ENCODE measurements at places on chromosomes 2 and 18.

GRCh38 chr18:70166668-70167067 lies 38.8 kb downstream of the RTTN start:
- DNase-seq = no peak

GRCh38 chr2:147031897-147032296 lies 812.9 kb upstream of the ACVR2A start:
- no peak for DNase-seq

GRCh38 chr2:196534495-196534894 lies 105.0 kb upstream of the CCDC150 start:
- no peak for DNase-seq

DNA sequence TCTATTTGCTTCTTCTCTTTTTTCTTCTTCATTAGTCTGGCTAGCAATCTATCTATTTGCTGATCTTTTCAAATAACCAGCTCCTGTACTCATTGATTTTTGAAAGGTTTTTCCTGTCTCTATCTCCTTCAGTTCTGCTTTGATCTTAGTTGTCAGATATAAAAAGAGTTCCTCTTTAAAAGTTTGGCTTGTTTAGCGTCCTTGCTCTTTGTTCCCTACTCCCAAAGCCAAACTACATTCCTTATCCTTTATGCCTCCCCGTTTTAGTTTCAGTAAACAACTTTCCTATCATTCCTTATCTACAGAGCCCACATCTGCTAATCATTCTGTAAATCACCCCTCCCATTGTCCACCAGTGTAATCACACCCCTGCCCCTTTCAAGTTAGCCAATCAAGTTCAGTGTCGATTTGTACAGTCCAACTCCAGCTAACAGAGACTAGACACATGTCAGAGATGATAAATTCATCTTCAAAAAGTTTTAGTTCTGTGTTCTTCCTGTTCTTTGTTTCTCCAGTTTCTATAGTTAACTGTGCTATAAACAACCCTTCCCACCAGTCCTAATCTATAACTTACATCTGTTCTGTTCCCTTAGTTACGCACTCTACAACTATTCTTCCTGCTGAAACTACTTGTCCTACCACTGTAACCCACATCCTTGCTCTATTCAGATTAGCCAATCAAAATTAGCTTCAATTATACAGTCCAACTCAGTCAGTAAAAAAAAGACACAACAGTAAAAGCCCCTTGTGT lies 44.4 kb downstream of the TFPI start:
- DNase-seq = no peak

- no peak for DNase-seq
Observed at GRCh38 chr2:189022053-189022481, 47.9 kb downstream of the COL3A1 start.

DNA sequence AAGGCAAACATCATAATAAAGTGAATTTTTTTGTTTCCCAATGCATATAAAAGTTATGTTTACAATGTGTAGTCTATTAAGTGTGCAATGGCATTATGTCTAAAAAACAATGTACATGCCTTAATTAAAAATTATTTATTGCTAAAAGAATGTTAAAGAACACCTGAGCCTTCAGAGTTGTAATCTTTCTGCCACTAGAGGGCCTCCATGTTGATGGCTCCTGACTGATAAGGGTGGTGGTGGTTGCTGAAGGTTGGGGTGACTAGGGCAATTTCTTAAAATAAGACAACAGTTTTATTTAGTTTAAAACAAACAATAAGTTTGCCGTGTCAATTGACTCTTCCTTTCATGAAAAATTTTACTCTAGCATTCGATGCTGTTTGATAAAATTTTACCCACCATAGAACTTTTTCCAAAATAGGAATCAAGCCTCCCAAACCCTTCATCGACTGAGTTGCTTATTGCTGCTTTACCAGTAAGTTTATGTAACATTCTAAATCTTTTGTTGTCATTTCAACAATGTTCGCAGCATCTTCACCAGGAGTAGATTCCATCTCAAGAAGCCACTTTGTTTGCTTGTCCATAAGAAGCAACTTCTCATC lies 32.3 kb downstream of the MAP3K2 start:
- DNase-seq = peak; percentile 12

DNA sequence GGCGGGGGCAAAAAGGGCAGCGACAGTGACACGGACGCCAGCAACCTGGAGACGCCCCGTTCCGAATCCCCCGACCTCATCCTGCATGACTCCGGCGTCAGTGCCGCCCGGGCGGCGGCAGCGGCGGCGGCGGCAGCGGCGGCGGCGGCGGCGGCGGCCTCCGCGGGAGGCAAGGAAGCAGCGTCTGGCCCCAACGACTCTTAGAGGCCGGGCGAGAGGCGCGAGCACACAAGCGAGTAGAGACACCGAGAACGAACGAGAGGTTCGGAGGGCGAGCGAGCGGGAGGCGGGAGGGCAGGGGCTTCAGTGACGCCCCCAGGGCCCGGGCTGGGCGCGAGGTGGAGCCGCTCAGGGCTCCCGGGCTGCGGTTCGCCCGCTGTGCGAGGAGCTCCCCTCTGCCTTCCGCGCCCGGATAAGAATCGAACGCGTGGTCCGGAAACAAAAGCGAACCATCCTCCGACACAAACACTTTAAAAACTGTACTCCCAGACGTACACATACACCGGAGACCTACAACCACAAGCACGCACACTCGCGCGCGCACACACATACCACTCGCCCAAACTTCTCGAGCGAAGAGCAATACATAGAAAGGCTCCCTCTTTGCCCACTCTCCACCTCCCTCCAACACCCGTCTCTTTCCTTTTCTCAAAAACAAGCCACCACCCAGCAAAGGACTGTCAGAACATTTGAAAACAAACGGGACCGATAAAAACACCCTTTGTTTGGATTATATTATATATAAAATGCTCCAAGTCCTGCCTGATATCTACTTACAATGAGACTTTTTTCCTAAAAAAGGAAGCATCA lies 2.8 kb downstream of the SP9 start:
- DNase-seq = no peak

GRCh38 chr2:45935791-45936622 lies 284.5 kb downstream of the PRKCE start:
- DNase-seq = peak; percentile 81

- DNase-seq = no peak
Observed at GRCh38 chr2:204110338-204110741, 173.8 kb downstream of the ICOS start.

GRCh38 chr18:52278191-52278590 lies 61.8 kb upstream of the DCC start:
- no peak for DNase-seq

- DNase-seq = peak; percentile 55
Observed at GRCh38 chr2:219578811-219579613, 6.9 kb downstream of the INHA start.

DNA sequence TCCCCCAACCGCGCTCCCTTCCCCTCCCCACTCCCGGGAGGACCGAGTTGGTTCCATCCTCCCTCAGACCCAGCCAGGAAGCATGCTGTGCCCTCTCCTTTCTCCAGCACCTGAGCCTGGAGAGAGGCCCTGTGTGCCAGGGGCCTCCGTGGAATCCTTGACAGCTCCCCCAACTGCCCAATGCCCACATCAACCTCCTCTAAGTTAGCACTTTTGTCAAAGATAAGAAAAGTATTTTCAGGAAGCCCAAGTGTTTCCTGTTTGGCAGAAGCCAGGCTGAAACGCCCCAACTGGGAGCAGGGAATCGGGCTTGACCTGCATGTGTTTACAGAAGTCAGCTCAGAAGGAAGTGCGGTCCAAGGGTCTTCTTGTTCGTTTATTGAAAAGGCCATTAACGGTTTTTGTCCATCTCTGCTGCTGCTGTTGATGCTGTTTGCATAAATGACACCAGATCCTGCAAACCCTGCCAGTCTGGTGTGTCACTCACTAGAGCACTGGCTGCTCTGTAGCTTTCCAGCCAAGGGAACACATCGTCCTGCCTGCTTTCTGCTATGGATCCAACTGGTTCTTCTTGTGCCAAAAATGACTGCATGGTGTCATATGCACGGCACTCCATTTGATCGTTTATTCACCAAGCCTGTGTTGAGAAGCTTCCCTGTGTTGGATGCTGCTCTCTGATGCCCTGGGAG lies 35.4 kb upstream of the COL6A3 start:
- DNase-seq = no peak

GRCh38 chr2:161041356-161041755 lies 118.9 kb upstream of the TANK start:
- no peak for DNase-seq

DNA sequence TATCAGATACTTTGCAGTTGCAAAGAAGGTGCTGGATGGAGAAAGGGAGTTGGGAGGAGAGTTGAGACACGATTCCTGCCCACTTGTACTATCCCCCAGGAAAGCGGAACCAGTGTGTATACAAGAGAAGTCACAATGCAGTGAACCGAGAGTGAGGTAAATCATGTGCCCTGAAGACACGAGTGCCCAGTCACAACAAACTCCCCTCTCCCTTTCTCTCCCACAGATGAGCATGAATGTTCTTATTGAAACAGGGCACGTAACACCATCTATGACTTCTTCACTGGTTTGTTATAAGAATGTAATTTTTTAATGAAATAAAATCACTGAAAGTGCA lies 155.7 kb downstream of the IRS1 start:
- DNase-seq = no peak

DNA sequence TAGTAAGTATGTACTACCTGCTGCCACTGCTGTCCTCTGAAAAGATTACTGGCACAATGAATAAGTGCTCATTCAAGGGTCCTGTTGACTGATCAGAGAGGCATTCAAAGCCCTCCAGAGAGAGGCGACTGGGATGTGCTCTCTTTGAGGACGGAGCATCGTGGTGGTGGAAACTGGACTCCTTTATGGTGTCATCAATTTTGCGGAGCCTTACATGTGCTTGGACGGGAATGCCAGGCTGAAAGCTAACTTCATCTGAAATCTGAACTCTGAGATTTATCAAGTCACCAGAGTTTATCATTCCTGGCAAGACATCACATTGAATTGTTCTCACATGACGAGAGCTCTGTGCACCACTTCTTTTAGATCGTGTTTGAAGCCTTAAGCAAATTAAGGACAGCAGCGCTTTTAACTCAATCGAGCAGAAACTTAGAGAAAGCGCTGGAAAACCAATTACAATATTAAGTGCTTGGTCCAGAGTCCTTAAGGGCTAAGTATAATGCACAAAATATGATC lies 138.3 kb downstream of the NCK2 start:
- DNase-seq = no peak

GRCh38 chr2:166361351-166362153 lies 14.2 kb downstream of the SCN9A start:
- DNase-seq = peak; percentile 42

DNA sequence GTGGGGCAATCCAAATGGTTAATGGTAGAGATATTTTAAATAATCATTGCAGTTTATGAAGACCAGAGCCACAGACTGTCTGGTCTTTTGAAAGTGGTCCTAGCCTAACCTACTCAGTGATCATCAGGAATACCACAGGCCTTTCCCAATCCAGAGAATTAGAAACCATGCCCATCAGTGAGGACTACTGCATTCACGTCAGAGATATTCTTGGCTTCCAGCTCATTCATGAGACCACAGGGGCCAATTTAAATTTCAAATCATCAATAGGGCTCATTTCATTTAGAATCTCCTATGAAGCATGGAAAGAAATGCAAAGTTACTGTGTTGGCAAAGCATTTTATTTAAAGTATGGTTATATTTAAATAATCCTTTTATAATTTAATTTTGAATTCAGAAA lies 362.3 kb upstream of the KCNJ3 start:
- DNase-seq = no peak

GRCh38 chr2:126200538-126200937 lies 455.4 kb upstream of the GYPC start:
- no peak for DNase-seq

- DNase-seq = no peak
Observed at GRCh38 chr2:178105566-178105965, 6.7 kb upstream of the RBM45 start.

GRCh38 chr2:197298609-197299008 lies 12.0 kb downstream of the ANKRD44 start:
- DNase-seq = no peak

DNA sequence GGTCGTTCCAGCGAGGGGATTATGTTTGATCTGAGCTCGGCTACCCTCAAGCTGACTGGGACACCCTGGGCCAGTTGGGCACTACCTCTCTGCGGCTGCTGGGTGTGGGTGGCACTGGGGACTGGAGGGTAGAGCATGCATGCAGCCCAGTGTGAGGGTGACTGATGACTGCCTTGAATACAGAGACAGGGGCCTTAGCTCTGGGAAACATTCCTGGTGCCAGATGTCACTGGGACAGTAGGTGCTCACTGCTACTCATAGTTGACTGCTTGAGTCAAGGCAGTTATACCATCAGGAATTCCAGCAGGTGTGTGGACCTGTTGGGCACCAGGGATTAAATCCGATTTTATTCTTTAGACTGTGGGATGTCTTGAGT lies 33.6 kb upstream of the ATP6V1B1 start:
- DNase-seq = no peak

- no peak for DNase-seq
Observed at GRCh38 chr2:9266711-9267110, 60.1 kb downstream of the ASAP2 start.

DNA sequence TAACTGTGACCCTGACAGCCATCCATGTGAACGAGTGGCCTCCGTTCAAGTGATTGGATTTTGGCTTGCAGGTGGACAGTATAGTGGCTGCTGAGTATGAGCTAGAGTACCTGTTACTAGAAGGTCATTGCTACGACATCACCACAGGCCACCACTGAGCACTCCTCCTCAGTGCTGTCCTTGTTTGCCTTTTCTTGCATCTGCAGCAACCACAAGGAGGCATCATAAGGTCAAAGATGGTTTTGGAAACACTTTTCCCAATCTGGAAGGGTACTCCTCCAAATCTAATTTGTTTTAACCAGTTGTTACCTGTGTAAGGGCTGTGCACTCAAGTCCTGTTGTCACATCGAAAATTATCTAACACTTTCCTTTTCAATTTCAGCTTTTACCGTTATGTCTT lies 81.2 kb downstream of the UGGT1 start:
- no peak for DNase-seq

GRCh38 chr18:47883771-47884413 lies 46.6 kb downstream of the SMAD2 start:
- no peak for DNase-seq

- no peak for DNase-seq
Observed at GRCh38 chr18:26646901-26647300, 98.5 kb upstream of the KCTD1 start.

DNA sequence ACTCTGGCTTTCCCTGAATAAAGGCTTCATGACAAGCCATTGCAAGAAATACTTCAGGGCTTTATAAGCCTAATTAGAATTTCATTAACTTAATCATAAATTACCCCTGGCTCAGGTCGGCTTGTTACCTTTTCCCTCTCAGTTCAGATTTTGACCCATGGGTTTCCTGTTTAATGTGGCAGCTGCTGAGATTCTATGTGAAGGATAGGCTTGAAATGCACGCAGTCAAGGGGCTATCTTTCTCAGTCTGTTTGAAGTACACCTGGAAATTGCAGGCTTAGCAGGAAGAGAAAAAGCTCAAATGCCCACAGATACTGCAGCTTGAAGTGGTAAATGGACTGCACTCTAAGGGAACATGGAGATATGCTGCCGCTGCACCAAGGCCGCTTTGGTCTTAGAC lies 49.4 kb downstream of the CAVIN2 start:
- no peak for DNase-seq

DNA sequence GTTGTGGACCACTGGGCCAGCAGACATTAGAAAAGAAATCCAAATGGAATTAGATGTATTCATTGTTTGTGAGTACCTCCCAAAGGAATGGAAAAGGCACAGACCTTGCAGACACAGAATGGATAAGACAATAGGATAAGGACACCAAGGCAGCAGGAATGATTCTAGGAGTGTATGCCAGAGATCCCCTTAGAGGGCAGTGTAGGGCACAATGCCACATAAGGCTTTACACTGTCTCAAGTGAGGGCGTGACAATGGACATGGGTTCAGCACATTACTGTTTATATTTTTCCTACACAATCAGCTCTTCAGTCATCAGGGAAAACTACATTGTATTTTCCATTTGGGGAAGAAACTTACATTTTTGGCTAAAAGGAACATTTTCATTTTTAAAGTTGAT lies 250.9 kb downstream of the PTH2R start:
- DNase-seq = no peak

All from AML-193 (cell line).